ENCODE measurements at places on chromosomes 6 and 20.

GRCh38 chr6:1027795-1028569 lies 283.9 kb upstream of the FOXQ1 start:
- DNase-seq, result peak; percentile 32
- no peak overlapping the region for H3K27ac ChIP-seq
- H3K27me3 ChIP-seq, result no peaks in the 10 kb centered on the region
- H3K4me1 ChIP-seq, result no peaks in the 10 kb centered on the region
- no peak overlapping the region for H3K4me3 ChIP-seq

GRCh38 chr6:160258346-160259142 lies at the start of gene SLC22A2:
SLC22A2 (minus strand) TSS chr6:160258821; CDS start chr6:160258757, 64 bp downstream.
- no peak for DNase-seq
- no peaks in the 10 kb centered on the region for H3K36me3 ChIP-seq
- H3K27ac ChIP-seq, result no peak within 1 kb of the TSS
- H3K4me1 ChIP-seq, result no peaks in the 10 kb centered on the region
- H3K4me3 ChIP-seq, result no peak within 1 kb of the TSS

DNA sequence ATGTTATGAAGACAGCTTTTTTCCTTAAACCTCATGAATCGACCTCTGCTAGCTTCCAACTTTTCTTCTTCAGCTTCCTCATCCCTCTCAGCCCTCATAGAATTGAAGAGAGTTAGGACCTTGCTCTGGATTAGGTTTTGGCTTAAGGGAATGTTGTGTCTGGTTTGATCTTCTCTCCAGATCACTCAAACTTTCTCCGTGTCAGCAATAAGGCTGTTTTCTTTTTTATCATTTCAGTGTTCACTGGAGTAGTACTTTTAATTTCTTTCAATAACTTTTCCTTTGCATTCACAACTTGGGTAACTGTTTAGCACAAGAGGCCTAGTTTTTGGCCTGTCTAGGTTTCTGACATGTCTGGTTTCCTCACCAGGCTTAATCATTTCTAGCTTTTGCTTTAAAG lies 32.6 kb downstream of the AIG1 start:
- no peak overlapping the region for H3K27ac ChIP-seq
- H3K4me3 ChIP-seq, result no peak overlapping the region
- no peaks in the 10 kb centered on the region for H3K36me3 ChIP-seq
- no peaks in the 10 kb centered on the region for H3K4me1 ChIP-seq

- no peaks in the 10 kb centered on the region for H3K4me1 ChIP-seq
- no peaks in the 10 kb centered on the region for H3K27me3 ChIP-seq
- H3K27ac ChIP-seq, result no peak overlapping the region
- no peak overlapping the region for H3K4me3 ChIP-seq
- no peaks in the 10 kb centered on the region for H3K36me3 ChIP-seq
Measured at GRCh38 chr6:42230345-42231321, 13.0 kb upstream of the MRPS10 start.

DNA sequence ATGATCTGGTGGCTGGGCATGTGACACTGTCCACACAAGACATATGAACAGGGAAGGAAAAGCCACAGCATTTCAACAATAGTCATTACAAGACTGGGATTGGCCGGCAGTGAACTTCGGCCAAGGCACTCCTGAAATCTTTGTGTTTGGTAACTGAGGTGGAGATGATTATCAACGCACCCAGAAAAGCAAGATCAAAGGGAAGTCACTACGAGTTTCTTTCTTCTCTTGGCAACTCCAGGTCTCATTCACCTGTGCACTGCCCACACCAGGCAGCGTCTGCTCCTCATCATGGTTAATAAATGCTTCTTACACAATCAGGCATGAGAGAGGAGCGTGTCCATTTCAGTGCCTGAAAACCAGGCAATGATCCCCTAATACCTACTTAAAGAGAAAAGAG lies 20.5 kb upstream of the FOXC1 start:
- no peaks in the 10 kb centered on the region for H3K4me1 ChIP-seq
- H3K36me3 ChIP-seq, result no peaks in the 10 kb centered on the region
- no peak overlapping the region for H3K4me3 ChIP-seq
- no peak for DNase-seq

- H3K4me1 ChIP-seq, result no peaks in the 10 kb centered on the region
- H3K27ac ChIP-seq, result no peak overlapping the region
- no peaks in the 10 kb centered on the region for H3K36me3 ChIP-seq
- no peak for DNase-seq
- no peaks in the 10 kb centered on the region for H3K27me3 ChIP-seq
Measured at GRCh38 chr6:92942549-92942948, 476.8 kb downstream of the EPHA7 start.

DNA sequence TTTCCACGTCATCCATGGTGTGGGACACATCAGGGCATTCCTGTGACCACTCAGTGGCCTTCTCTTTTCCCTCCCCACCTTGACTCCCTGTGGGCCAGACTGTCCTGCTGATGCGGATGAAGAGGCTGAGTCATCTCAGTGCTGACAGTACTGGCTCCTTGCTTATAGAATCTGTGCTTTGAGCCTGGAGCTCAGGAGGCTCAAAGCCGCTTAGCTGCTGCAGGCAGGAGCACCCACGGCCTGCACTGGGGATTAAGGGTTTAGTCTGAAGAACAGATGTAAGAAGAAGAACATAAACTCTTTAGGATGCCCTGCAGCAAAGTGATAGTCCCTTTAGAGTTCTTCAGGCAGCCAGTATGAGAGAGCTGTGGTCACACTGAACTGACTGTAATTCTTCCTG lies 642.0 kb upstream of the CHD6 start:
- H3K36me3 ChIP-seq, result no peaks in the 10 kb centered on the region
- no peak overlapping the region for H3K4me3 ChIP-seq
- no peak overlapping the region for H3K27ac ChIP-seq
- H3K27me3 ChIP-seq, result no peaks in the 10 kb centered on the region

- H3K36me3 ChIP-seq, result no peaks in the 10 kb centered on the region
- H3K27ac ChIP-seq, result no peak overlapping the region
- no peaks in the 10 kb centered on the region for H3K4me1 ChIP-seq
Measured at GRCh38 chr6:85069577-85069976, 305.2 kb upstream of the TBX18 start.

GRCh38 chr20:50153153-50153499 lies 397 bp downstream of the PEDS1 start:
- peaks cover 5% of the 10 kb centered on the region for H3K36me3 ChIP-seq
- H3K27me3 ChIP-seq, result no peaks in the 10 kb centered on the region
- no peak for DNase-seq
- H3K4me3 ChIP-seq, result peak overlapping the region; percentile 99
- H3K4me1 ChIP-seq, result no peaks in the 10 kb centered on the region

- H3K4me3 ChIP-seq, result no peak overlapping the region
- no peaks in the 10 kb centered on the region for H3K36me3 ChIP-seq
- no peak overlapping the region for H3K27ac ChIP-seq
- no peaks in the 10 kb centered on the region for H3K27me3 ChIP-seq
- H3K4me1 ChIP-seq, result no peaks in the 10 kb centered on the region
Measured at GRCh38 chr20:2671977-2672376, 8.0 kb upstream of the IDH3B start.

DNA sequence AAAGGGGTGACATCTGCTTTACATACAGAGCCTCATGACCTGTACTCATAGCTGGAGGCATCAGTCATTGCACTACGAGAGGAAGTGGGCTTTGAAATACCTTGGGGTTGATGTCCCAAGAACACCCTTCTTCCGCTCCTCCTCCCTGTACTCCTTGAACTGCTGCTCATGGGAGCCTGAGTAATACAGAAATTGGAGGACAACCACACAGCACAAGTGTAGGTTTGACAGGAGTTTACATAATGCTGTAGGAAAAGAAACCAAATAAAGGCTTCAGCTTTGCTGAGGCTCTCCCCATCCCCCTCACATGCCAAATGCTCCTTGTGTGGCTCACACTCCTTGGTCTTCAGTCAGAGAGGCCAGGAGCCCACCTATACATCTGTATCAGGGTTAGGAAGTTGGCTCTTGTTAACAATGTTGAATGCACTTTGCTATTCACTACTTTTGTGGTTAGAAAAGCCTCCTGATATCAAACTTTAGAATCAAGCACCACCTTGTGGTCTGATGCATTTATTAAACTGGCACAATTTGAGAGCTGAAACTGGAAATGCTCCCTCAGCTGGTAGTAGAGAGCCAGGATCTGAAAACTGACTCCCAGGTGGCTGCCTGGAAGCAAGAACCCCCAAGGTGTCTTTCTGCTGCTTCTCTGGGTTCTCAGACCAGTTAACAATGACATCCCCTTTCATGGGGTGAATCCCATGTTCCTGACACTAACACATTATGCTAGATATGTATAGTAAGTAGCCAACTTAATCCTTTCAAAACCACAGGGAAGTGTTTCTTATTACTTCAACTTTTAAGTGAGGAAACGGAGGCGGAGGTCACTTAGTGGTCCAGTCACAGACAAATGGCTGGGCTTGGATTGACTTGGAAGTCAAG lies 56.2 kb upstream of the EDN1 start:
- H3K36me3 ChIP-seq, result no peaks in the 10 kb centered on the region
- no peak overlapping the region for H3K4me3 ChIP-seq
- no peak overlapping the region for H3K27ac ChIP-seq
- DNase-seq, result no peak
- no peaks in the 10 kb centered on the region for H3K27me3 ChIP-seq

GRCh38 chr6:163754866-163755265 lies 340.3 kb downstream of the QKI start:
- H3K27me3 ChIP-seq, result no peaks in the 10 kb centered on the region
- DNase-seq, result no peak
- H3K4me1 ChIP-seq, result peaks cover 8% of the 10 kb centered on the region
- no peak overlapping the region for H3K27ac ChIP-seq
- no peaks in the 10 kb centered on the region for H3K36me3 ChIP-seq
- H3K4me3 ChIP-seq, result no peak overlapping the region

- no peak overlapping the region for H3K4me3 ChIP-seq
- H3K36me3 ChIP-seq, result no peaks in the 10 kb centered on the region
- H3K27me3 ChIP-seq, result no peaks in the 10 kb centered on the region
- no peak overlapping the region for H3K27ac ChIP-seq
- DNase-seq, result peak; percentile 38
Measured at GRCh38 chr20:23686046-23686750, 2.6 kb downstream of the CST4 start.

DNA sequence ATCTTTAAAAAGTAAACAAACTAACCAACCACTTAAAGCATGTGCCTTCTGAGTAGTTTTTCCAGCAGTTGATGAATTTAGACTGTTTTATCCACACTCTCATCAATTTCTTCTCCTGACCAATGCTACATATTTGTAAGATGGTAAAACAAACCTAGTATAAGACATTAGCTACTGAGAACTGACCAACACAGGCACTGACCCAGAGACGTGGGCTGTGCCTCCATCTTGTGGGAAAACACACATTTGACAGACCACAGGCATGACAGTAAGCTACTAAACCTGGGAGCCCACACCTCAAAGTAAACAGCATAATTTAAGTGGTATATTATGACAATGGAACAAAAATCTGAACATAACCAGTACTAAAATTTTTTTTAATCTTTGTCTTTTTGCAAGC lies 121.4 kb upstream of the NRSN1 start:
- no peak overlapping the region for H3K4me3 ChIP-seq
- no peak for DNase-seq
- H3K36me3 ChIP-seq, result no peaks in the 10 kb centered on the region
- no peaks in the 10 kb centered on the region for H3K4me1 ChIP-seq

DNA sequence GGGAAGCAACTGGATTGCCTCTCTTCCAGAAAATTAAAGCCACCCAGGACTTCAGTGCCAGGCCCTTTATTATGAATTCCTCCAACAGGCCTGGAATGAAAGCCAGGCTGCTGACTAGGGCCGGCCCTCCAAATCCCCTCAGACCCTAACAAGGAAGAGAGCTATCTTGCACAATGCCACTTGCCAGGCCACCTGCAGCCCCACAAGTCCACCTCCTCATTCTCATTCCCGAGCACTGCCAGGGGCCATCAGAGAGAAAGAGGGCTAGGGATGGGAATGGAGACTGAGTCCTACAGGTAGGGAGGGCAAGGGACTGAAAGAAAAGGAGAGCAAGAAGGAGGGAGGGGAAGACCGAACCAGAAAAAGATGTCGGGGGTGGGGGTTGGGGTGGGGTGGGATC lies 86.5 kb downstream of the MRPL14 start:
- peaks cover 33% of the 10 kb centered on the region for H3K4me1 ChIP-seq
- H3K27me3 ChIP-seq, result no peaks in the 10 kb centered on the region

DNA sequence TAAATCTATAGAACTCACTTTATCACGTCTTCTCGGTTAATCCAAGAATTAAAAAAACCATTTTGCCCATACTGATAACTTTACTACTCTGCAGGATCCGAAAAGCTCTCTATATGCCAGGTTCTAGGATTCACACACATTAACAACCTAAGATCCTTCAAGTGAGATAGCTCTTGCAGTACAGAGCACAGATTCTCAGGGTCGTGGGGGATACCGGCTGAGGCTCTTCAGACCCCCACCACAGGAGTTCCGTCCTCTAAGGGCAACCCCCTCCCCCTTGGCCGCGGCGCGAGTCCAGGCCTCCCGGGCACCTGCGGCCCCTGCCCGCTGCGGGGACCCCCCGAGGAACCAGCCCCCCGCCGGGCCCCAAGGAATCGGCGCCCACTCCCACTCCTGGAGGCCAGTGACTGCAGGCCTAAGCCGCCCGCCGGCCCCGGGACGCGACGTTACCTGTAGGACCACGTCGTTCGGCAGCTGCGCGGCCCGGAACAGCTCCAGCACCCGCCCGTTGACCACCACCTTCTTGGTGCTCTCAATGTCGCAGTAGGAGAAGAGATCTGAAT lies 892 bp downstream of the REPS1 start:
- peak overlapping the region; percentile 94 for H3K27ac ChIP-seq
- H3K4me1 ChIP-seq, result no peaks in the 10 kb centered on the region
- DNase-seq, result no peak
- H3K27me3 ChIP-seq, result no peaks in the 10 kb centered on the region

DNA sequence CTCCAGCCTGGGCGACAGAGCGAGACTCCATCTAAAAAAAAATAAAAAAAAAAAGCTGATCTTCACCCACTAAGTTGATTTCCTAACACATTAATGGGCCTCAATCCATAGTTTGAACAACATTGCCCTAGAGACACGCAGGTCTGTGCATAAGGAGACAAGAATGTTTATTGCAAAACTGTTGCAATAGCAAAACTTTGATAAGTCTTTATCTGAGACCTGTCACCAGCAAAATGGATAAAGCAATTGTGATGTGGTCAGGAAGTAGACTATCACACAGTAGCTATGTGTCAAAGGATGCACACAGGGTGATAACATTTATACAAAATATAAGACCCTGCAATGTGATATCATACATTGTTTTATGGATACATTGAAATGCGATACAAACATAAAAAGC lies 4.2 kb upstream of the ITPR3 start:
- no peaks in the 10 kb centered on the region for H3K27me3 ChIP-seq
- H3K4me1 ChIP-seq, result peaks cover 34% of the 10 kb centered on the region
- H3K36me3 ChIP-seq, result no peaks in the 10 kb centered on the region
- no peak overlapping the region for H3K4me3 ChIP-seq
- no peak for DNase-seq

GRCh38 chr6:21176197-21176596 lies 417.4 kb upstream of the SOX4 start:
- no peak overlapping the region for H3K27ac ChIP-seq
- no peaks in the 10 kb centered on the region for H3K36me3 ChIP-seq
- DNase-seq, result no peak
- no peaks in the 10 kb centered on the region for H3K4me1 ChIP-seq

DNA sequence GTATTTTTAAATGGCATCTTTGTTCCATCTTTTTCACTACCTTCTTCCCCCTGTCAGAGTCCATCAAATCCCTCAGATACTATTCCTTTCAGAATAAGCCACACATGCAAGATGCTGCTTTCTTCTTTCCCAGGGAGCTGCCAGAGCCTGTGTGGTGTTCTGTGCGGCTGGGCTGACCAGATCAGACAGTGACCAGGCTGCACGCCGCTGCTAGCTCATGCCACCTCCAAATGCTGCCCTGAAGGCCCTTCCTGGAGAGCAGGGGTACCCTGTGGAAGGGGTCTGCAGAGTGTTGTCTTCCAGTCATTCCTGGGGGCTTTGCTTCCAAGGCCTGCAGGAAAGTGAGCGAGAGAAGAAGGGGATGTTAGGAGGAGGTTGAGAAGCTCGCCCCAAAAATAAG lies 179.1 kb upstream of the SUPT3H start:
- no peaks in the 10 kb centered on the region for H3K27me3 ChIP-seq
- H3K4me3 ChIP-seq, result no peak overlapping the region
- DNase-seq, result no peak
- H3K27ac ChIP-seq, result no peak overlapping the region
- H3K4me1 ChIP-seq, result peaks cover 12% of the 10 kb centered on the region
